ENCODE measurements at places on chromosomes 2 and 18.

DNA sequence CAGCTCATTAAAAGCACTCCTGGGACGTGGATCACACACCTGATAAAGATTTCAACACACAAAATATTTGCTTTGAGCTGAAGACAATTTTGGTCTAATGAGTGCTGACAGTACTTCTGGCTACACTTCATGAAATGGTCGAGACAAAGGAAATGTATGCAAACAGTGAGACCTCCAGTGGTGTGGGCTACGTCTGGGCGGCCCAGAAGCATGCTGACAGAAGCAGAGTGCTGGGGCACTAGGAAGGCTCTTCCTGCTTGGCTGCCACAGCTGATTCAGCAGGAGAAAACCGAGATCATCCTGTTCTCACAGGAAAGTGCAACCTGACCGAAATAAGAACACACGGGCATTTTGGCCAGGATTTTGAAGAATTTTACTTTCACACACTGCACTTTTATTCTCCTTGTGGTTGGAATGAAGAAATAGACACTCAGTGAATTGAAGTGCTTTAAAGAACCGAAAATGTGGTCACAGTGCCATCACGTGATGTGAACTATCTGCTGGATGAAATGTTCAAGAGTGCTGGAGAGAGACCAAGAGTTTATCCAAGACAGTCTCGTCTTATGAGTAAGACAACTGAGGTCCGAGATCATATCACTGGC, 149.5 kb downstream of the CCBE1 start:
- no peak for DNase-seq

DNA sequence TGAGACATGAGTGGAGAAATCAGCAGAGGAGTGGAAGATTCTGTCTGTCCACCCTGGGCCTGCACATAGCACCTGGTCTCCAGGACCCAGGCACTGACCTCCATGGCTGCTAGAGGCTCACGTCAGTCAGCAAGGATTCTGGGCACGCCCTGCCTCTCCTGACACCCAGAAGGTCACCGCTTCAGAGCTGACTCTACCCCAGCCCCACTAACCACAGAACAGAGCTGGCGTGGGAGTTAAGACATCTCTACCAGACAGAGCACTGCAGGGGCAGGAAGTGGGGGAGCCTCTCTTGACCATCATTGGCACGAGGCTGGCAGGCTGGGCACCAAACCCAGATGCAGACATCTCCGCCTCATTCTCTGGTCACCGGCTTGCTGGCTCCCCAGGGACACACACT, 3.0 kb downstream of the ADCY3 start:
- DNase-seq, result peak; percentile 70

GRCh38 chr2:181153886-181154285, 173.5 kb downstream of the UBE2E3 start:
- no peak for DNase-seq

DNA sequence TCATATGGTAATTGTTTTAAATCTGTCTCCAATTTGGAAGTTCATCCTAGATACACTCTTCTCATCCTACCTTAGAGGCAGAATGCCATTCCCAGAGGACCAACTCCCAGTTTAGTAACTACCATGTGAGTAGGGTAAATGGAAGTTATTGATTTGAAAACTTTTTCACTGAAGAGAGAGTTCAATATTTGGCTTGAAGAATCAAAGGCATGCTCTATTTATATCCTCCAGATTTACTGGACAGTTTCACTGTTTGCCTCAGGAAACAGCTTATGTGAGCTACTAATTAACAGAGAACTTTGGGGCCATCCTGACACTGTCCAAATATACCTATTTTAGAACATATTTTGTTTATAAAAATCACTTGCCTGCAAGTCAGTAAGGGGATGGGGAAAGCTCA, 607.2 kb upstream of the GYPC start:
- DNase-seq, result no peak

- DNase-seq, result no peak
Measured at GRCh38 chr2:80053522-80054345, 250.8 kb downstream of the LRRTM1 start.
